ENCODE measurements at places on chromosomes 11 and 22.
A peak's percentile ranks its signal among the peaks of the same experiment; 100 is the strongest.

DNA sequence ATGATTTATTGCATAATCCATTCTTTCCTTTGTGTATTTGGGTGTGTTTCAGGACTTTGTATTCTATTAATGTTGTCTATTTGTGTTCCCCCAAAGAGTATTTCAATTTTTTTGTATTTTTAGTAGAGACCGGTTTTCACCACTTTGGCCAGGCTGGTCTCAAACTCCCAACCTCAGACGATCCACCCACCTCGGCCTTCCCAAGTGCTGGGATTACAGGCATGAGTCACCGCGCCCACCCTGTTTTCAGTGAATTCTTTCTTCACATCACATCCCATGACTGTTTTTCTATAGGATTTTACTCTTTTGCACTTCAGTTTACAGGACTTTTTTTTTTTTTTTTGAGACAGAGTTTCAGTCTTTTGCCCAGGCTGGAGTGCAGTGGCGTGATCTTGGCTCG, 46.3 kb downstream of the RBX1 start:
- DNase-seq, result peak; percentile 7

DNA sequence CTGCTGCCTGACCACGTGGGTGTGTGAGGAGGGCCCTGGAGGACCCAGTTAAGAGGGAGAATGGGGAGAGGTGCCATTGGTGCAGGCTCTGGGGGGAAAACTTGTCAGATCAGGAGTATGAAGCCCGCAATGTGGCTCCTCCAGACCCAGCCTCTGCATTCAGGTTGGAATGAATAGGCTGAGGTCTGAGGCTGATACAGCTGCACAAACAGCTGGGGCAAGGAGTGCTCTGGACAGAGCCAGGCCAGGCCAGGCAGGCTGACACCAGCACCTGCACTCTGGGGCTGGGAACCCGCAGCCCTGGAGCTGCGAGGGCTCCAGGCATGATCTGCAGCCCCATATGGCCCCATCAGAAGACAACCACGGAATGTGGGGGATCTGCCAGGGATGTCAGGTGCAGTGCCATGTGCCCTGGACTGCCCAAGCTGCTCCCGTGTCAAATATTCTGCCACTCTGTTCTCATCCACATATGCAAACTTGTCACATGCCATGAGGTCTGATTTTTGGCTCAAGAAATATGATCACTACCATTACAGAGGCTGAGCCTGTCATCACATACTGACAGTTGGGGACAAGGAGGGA, 27.2 kb upstream of the KCNJ11 start:
- no peak for DNase-seq

DNA sequence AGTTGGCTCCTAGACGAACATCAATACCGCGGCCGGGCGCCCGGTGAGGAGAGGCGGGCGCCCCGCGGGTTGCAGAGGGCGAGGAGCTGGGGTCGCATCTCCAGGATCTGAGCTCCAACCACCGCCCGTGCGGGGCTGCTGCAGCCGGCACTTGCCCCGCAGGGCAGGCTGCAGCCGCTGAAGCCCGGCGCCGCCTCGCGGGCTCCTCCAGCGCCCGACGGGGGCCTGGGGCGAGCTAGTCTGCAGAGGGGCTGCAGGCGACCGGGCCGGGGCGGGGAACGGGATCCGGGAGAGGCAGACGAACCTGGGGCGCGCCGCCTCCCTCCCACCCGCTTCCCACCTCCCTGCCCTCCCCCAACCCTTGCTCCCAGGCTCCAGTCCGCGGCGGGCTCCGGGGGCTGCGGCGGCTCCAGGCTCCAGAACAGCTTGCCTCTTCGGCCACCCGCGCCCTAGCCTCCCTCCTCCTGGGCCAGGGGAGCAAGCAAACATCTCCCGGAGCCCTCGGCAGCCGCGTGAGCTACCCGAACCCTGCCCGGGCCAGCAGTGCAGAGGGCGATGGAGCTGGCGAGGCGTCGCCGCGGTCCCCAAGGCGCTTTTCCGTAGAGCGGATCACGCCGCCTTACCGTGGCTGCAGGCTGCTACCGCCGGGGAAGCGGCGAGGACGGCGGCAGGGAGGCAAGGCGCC, 802 bp downstream of the TENM4 start:
- no peak for DNase-seq

GRCh38 chr11:69956669-69957190, 121.4 kb upstream of the ANO1 start:
- DNase-seq, result no peak

DNA sequence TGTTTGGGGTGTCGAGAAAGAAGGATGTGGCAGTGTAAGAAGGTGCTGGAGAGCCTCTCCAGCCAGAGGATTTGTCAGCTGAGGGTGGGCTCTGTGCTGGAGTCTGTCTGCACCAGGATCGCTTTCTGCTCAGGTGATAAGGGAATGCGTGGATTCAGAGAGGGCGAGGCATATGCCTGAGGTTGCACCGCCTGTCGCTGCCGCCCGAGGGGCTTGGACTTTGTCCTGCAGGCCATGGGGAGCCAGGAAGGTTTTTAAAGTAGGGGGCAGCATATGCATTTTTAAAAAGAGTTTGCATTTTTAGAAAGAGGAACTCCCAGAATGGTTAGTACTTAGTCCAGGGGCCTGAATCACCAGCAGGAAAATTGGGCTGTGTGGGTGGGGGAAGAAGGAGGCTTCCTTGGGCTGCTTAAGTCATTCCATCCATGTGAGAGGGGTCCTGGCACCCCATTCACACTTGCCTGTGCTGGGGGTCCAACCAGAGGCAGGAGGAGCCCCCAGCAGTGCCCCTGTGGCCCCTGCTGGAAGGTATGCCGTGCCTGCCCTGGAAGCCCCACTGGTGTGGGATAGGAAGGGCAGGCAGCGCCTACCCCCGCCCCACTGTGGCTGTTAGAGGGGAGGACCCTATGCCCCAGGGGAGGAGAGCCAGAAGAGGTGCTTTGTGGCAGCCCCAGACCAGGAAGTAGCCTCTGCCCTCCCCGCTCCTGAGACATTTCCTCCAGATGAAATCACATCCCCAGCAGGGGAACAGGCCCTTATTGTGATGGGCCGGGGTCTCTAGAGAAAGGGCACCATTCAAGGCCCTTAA, 35.8 kb upstream of the MYRF start:
- DNase-seq, result no peak

DNA sequence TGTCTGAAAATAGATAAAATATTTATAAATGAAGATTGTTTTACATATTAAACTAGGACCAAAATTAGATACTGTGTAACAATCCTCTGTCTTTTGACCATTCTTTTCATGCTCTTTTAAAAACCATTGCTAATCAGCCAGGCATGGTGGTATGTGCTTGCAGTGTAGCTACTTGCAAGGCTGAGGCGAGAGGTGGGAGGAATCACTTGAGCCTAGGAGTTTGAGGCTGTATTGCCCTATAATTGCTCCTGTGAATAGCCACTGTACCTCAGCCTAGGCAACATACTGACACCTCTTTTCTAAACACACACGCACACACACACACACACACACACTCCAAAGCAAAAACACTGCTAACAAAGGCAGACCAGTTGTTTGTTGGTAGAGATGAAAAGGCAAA, 259.2 kb downstream of the JRKL start:
- no peak for DNase-seq

DNA sequence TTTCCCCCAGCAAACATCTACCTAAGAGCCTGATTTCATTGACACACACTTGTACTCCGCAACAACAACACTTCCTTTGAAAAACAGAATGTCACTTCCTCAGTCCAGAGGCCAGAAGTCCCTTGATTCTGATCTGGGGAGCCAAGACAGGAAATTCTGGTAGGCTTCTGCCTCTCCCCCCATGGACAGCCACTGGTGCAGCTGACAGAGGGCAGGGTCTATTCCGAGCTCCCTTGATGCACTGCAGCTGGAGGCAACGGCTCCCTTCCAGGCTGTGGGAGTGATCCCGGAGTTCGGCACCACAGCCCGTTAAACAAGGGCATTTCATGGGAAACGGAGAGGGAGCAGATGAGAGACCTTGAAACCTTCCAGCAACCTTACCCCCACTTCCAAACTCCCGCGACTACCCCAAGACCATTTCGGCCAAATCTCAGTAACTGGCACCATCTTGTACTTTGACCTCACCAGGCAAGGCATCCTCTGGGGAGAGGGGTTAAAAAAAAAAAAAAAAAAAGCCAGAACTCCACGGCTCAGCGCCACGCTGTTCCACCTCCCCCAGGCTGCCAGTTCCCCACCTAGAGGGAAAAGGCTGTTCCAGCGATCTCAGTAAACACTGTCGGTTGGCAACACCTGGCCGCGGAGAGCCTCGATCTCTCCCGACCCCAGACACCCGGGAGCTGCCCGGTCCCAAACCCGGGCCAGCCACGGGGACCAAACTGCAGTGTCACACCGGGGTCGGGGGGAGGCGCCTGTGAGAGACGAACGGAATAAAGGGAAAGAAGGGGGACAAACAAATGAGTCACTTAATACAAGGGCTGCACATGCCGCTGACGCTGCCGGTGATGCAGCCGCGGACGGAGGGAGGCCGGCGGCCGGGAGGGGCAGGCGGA, 1.1 kb downstream of the GAB2 start:
- peak; percentile 93 for DNase-seq

DNA sequence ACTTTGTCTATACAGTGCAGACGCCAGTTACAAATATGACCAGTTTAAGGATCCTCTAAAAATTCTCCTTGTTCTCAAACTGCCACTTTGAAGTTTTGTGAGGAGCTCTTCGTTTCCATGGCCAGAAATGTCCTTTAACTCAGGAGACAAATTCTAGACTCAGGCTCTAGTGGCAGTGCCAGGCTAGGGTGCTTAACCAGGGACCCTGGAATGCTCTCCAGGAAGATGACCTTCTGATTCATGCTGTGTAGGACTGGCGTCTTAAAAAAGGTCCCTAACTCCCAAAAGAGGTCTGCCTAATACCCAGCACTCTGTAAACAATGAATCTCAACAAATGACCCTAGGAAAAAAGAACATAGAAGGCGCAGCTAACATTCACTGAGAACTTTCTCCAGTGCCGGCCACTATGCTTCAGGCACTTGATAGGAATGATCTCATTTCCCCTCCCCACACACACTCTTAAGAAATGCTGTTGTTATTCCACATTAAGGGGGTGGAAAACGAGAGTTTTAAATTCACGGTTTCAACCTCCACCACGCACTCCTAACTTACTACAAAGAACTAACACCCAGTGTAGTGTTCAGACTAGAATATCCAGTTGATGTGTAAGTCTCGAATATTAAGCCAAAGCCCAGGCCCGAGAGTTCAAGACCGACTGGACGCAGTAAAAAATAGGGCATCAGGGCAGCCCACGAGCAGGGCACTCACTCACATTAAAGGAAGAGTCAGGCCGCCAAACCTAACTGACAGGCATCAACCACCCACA, 747 bp downstream of the NXF1 start:
- DNase-seq, result peak; percentile 58

DNA sequence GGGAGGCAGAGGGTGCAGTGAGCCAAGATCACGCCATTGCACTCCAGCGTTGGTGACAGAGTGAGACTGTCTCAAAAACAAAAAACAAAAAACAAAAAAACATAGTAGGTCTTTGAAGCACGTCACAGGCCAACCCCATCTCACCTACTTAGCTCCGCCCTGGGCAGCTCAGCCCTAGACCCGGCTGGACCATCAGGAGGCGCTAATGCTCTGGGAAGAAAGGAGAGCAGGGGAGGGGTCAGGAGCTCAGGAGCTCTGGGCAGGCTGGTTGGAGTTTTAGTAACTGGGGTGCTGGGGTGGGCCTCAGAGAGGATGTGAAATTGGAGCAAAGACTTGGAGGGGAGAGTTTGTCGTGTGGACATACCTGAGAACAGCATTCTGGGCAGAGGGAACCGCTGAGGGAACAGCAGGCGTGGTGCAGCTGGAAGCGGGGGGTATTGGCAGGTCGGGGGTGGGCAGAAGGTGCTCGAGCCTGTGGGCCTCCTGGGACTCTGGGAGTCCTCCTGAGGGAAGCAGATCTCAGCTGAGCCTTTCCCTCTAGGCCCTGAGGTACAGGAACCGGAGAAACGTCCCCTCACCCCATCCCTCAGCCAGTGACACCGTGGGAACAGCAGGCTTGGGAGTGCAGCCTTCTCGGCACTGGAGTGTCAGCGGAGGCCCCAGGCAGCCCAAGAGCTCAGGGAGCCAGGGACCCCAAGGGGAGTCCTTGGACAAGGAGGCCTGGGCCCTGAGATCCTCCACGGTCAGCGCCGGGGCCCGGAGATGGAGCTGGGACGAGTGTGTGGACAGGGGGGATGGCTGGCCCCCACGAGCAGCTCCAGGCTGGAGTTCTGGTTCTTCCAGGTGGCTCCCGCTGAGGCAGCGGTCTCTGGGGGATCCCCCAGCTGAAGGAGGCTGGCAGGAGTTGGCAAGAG, 2.2 kb upstream of the RPS6KA4 start:
- peak; percentile 69 for DNase-seq

DNA sequence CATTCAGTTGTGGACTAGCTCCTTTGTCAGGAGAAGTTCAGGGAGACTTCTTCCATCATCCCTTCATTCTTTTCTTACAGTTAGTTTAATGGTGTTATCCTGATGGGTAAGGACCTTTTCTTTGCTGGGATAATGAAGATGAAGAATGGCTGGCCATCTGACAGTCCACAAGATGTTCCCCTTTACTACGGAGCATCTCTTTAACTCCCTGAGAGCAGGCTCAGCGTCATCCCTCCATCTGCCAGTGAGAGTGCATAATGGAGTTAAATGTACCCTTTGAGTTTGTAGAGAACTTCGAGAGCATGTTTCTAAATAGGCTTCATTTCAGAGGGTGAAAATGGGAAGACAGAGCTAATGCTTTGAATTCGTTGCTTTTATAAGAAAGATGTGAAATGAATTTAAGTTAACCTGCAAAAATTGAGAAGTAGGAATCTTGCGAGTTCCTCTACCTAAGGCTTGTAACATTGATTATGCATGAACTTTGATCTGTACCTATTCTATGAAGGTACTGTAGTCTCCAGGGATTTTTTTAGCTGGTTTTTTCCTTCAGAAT, 1.7 kb downstream of the EP300 start:
- peak; percentile 56 for DNase-seq

DNA sequence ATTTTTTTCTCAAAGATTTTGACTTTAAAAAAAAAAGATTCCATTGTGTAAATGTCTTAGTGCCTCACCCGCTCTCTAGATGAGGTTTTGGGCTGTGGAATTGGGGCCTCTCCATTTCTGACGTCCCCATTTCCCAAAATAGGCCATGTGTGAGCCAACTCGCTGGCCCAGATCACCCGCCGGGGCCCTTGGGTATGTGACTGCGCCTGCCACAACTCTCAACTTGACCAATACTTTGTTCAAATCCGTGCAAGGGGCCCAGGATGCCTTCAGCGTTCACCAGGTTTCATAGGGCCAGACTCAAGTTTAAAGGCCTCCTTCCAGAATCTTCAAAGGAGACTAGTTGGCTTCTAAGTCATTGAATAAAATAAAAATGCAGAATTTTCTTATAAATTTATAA, 96.0 kb downstream of the DHCR7 start:
- DNase-seq, result no peak

GRCh38 chr11:65448418-65449105, 26.0 kb downstream of the NEAT1 start:
- DNase-seq, result peak; percentile 35

DNA sequence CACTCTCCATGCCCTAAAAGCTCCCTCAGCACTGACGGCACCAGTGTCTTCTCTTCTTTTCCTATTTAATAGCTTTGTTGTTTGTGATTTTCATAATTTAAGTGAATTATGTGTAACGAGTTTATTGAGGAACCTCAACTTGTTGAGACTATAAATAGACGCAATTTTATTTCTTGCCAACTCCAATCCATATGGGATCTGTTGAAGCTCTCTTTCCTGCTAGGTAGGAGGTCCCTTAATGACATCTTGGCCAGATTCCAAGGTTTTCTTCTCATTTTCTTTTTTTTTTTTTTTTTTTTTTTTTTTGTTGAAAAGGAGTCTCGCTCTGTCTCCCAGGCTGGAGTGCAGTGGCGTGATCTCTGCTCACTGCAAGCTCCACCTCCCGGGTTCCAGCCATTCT, 14.2 kb downstream of the RTL6 start:
- no peak for DNase-seq

All from ELR (cell line).